ENCODE measurements at places on chromosomes 7 and 10.

DNA sequence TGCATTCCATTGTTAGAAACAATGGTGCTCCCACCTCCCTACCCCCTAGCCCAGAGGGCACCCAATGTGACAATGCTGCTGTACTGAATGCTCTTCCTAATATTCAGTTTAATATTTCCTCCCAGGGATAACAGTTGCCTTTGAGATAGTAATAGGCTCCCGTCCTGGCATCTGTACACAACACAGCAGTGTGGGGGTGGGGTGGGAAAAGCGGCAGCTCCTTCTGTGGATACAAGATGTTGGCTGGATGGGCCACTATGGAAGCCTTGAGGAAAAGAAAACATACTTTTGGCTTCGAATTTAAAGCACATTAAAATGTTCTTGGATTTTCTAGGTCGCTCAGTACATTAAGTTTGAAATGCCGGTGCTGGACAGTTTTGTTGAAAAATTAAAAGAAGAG is 9.2 kb upstream of the ZNF22 start:
- DNase-seq = no peak

GRCh38 chr7:140506788-140507464 is 27.6 kb upstream of the MKRN1 start:
- DNase-seq = peak; percentile 77

GRCh38 chr10:109698086-109698485 is 225.2 kb downstream of the XPNPEP1 start:
- DNase-seq = no peak

- no peak for DNase-seq
Measured at GRCh38 chr7:137946011-137946410, 55.9 kb downstream of the CREB3L2 start.

GRCh38 chr10:127354992-127355391 is 158.6 kb upstream of the INSYN2A start:
- DNase-seq = no peak

DNA sequence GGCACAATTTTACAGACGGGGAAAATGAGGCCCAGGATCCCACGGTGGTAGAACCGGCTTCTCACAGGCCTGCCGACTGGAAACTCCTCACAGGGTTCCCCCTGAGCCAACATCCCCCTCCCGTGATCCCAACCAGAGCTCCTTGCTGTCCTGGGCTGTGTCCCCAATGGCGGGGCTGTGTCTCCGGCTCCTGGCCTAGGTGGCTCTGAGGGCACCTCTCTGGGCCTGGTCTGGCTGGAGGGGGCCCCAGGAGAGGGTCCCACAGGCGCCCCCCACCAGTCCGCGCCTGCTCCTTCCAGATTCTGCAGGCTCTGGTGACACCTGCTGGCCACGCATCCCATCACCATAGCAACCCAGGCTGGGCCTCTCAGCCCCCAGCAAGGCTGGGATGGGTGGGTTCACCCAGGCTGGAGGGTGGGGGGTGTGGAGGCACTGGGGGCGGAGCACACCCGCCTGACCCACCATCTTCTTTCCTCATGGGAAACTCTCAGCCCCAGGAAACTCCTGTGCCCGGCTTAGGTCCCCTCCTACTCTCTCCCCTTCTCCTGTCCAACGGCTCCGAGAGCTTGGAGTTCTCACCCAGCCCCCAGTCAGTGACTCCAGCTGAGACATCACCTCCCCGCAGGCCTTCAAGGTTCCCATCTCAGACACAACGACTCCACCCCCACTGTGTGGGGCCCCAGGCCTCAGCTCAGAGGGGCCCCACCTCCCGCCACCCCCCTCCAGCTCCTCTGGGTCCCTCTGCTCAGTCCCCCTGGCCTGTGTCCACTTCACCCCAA is 27.1 kb upstream of the TNRC18 start:
- peak; percentile 47 for DNase-seq

GRCh38 chr7:17951742-17952254 is 11.5 kb upstream of the SNX13 start:
- DNase-seq = no peak

- DNase-seq = no peak
Measured at GRCh38 chr10:116809483-116810119, 39.7 kb upstream of the ENO4 start.

GRCh38 chr10:91797048-91797690 is 1.1 kb upstream of the TNKS2 start:
- no peak for DNase-seq

DNA sequence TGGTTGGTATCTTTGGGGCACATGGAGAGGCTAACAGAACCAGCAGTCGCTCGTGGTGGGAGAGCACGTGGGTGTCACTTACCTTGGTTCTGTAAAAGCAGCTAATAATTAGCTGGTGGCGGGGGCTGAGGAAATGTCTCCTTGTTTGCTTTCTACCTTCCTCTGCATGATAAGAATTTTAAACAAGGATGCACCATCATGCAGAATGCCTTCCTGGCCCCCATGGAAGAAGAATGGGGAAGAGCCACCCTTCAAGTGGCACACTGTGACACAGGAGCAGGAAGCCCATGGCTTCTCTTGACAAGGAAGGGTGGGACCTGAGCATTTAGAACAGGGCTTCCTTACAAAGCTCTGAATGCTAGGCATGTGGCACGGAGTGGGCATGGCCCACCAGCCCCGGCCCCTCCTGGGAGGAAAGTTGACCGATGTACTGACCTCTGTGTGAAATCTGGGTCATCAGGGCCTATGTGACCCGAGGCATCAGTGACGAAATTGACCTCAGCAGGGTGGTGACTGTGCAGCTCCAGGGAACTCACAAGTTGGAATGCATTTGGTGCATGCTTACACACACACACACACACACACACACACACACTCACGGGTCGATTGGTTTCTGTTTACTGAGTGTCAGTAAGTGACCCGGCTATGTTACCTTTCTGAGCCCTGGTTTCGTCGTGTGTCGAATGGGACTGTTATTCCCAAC is 116.9 kb upstream of the ANLN start:
- DNase-seq = no peak

DNA sequence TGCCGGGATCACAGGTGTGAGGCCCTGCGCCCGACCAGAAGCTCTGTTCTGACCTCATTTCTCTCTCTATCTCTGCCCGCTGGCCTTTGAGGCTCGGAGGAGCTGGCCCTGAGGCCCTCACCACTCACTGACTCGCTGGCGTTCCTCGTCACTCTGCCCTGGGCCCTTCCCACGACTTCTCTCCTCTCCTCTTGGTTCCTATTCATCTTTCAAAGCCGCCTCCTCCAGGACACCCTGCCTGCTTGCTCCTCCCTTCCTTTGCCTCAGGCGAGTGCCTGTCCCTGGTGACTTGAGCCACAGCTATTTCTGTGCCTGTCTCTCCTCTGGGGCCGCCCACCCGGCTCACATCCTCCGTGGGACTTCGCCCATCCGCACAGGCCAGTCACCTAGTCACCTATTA is 17.3 kb upstream of the ADGRA1 start:
- no peak for DNase-seq

DNA sequence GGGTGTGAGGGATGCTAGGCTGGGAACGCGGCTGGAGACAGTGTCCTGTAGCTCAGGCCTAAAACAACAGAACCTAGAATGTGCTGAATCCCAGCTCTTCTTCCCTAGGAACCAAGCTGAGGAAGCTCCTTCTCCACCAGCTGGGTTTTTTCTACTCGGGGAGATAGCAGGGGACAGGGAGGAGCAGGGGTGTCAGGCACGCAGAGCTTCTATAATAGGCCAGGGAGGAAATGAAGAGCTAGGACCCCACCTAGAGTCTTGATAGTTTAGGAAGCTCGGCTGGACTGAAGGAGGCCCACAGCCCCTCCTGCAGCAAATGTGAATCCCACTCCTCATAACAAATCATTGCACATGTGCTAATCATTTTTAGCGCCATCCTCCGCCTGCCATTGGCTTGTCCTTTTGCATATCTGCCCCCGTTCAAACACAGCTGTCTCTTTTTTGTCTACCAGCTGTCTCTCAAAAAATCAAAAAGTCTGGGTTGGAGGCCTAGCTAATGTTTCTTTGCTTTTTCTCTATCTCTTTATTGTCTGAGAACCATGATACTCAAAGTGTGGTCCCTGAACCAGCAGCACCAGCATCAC is 24.1 kb upstream of the FAM180A start:
- DNase-seq = no peak

GRCh38 chr10:71783917-71784678 is 10.8 kb upstream of the VSIR start:
- DNase-seq = no peak

GRCh38 chr7:23210506-23210905 is 28.7 kb downstream of the NUP42 start:
- DNase-seq = no peak

DNA sequence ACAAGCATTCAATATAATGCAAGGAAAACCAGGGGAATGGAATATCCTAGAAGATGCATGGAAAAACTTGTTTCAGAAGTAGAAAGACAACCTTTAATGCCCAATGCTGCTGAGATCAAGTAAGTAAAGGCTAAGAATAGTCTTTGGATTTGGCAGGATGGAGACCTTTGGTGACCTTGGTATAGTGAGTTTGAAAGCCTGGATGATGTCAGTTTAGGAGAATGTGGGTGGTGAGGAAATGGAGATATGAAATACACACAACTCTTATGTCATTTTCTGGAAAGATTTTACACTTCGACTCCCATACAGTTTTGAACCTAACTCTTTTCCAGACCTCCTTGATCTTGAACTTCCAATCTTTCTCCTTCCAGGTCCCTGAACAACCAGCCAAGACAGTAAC is 185.7 kb downstream of the TFEC start:
- DNase-seq = no peak

GRCh38 chr7:17564678-17565212 is 266.3 kb downstream of the AHR start:
- no peak for DNase-seq

DNA sequence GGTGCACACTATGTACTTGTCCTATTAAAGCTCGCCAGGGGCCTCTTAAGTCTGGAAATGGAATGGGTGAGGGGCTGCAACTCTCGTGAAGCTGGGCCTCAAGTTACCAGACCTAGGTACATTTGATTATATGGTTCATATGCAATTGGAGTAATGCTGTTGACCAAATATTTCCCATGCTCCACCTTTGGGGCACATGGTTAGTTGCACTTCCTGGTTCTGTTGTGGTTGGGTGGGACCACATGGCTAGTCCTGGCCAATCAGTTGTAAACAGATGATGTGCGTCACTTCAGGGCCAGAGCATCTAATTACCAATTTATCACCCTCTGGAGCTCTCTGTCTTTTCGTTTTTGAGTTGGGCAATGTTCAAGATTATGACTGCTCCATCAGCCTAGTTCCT is 39.5 kb upstream of the OPN4 start:
- DNase-seq = no peak

GRCh38 chr10:91017198-91017597 is 96.3 kb upstream of the ANKRD1 start:
- no peak for DNase-seq

DNA sequence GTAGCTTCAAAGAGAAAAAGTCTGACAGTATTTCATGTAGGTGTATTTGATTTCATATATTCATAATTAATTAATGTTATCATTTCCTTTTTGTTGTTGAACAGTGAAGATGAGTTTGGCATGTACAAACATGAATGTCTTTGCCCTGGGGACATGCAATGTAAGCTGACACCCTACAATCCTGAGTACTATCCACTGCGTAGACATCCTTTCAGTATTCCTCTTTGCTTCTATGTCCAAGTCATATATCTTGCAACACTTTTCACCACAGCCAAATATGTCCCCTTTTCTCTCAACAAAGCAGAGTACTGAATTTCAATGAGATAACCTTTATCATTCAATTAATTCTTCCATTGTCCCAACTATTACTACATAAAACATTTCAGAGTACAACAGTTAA is 93.6 kb downstream of the GPR37 start:
- DNase-seq = no peak

GRCh38 chr7:69912846-69913245 is 314.6 kb downstream of the AUTS2 start:
- DNase-seq = no peak

- no peak for DNase-seq
Measured at GRCh38 chr7:85336086-85336485, 149.2 kb upstream of the SEMA3D start.

DNA sequence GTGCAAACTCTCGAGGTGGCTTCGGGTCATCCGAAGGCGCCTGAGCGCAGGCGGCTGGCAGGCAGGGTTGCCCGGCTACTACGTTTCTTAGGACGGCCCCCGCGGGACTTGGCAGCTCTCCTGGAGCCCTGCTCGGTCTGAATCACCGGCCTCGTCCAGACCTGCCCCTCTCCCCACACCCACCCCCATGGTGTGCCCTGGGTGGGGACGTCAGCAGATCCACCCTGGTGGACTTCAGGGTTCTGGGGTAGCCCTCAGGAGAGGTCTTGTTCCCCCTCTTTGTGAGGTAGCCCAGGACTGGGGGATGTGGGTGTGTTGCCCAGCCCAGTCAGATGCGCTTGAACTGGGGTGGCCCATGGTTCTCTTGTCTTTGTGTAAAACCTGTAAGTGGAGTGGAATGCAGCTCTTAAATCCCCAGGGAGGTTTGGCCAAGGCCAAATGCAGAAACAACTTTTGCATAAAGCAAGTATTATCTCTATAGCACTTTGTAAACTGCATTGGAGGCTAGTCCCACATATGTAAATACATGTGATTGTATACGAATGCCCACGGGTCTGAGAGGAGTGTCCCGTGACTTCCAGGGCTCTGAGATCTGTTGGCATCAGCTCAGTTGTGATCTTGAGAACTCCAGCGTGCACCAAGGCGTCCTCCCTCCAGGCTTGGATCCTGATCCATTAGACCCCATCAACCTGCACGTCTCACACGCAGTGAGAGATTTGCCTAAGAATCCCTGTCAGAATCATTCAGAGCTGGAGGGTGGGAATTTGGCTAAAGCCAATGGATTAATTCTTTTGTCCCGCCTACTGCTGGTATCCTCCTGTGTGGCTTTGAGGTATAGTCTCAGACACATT is 1.8 kb downstream of the PFKFB3 start:
- DNase-seq = peak; percentile 76

GRCh38 chr7:91771921-91772815 is 108.3 kb downstream of the MTERF1 start:
- no peak for DNase-seq

DNA sequence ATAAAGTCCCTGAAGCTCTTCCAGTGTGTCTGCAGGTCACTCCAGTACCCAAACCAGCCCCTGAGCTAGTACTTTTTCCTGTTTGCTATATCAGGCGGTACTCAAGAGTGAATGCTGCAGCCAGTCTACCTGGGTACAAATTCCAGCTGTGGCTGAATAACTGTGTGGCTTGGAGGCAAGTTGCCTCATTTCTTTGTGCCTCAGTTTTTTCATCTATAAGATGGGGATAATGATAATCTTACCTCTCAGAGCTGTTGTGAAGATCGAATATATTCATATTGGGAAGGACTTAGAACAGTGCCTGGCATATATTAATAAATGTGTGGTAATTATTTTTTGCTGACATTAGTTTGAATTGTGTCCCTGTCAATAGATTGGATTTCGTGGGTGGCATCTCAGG is 191.2 kb downstream of the WDR11 start:
- no peak for DNase-seq

GRCh38 chr7:90661290-90662151 is 65.4 kb downstream of the CDK14 start:
- no peak for DNase-seq

DNA sequence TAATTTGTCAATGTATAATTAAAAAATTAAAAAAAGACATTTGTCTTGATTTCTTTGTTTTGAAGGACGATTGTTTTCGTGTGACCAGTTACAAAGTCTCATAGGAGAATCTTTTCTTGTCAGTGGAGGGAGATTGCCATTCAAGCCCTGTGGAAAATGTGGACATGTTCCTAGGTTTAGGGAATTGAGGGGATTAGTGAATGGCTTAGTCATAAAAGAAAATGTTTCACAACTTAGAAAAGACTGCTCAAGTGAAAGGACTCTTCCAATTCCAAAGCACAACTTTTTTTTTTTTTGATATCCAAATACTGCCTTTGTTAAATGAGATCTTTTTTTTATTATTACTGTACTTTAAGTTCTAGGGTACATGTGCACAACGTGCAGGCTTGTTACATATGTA is 140.7 kb upstream of the HABP2 start:
- no peak for DNase-seq

- DNase-seq = no peak
Measured at GRCh38 chr10:119812684-119813083, 60.0 kb downstream of the MCMBP start.
